Sigmoid colon (tissue), 7 donors: ENCODE measurements at places on chromosomes 11 and 22. TPM values are rescaled to one million over a fixed set of nuclear protein-coding genes. Genes with fewer than 3 reads are reported as not detected.

GRCh38 chr22:30402028-30402765, 5.4 kb downstream of the SEC14L2 start:
- DNase-seq: no peak

GRCh38 chr11:126592496-126593410, 237.3 kb downstream of the ST3GAL4 start:
- no peak for DNase-seq

DNA sequence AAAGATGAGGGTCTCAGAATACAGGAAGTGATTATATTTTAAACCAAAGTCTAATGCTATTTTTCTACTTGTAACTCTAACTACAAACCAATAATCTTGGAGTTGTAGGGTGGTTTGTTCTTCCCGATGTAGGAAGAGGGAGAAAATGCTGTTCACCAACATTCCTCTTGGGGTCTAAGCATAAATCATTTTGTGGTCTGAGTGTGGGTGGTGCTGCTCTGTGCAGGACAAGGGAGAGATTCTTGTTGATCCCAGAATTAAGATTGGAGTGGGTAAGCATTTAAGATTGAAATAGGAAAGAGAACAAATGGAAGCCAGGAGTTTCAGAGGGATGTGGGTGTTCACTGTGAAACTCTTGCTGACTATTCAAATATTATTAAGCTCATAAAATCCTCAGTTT, 38.6 kb upstream of the MMP13 start:
- DNase-seq: no peak

DNA sequence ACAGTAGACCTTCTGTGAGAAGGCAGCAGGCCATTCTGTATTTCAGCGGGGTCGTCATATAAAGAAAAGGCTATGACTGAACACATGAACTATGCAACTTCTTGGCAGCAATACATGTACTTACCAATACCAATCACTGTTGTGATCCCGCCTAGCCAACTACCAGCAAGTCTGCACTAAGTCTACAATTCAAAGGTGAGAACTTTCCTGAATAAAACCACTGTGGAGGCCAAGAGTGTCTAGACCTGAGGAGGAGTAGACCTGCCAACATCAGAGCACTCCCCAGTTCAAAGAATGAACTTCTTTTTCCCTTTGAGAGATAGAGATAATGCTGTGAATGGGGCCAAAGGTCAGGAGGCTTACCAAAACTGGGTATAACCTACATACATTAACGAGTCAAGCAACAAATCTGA, 108.2 kb downstream of the SIK3 start:
- DNase-seq: no peak

DNA sequence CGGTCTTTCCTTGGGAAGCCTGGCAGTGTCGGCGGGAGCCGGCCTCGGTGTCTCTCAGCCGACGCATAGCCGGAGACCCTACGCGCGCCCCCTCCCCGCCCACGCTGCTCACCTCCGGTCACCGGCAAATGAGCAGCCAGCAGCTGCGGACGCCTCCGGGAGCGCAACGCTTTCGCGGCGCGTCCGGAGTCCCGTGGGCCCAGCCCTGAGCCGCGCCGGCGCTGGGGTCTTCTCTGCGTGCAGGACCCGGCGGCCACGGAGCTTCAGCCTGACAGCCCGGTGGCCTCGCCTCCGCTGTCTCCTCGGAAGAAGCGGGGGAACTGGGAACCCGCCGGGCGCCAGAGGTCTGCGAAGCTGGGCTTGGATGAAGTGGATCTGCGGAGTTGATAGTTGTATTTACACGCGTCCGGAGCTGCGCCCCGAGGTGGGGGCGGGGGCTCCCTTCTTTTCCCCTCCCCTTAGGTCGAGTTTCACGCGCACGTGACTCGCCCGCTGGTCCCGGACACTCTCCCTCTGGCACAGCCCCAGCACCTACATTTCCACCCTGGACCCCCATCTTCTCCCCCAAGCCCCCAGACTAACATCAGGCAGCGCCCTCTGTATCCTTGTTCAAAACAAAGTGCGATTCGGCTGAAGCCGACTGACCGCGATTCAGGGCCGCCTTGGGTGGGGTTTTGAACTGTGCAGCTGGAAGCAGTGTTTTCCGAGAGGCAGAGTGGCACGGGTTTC, at the start of gene SLC43A1:
TSS of gene SLC43A1 (minus strand) at position 371 of the 729 bp plus-strand sequence. CDS start 1,591 bp downstream, outside the sequence.
- peak; percentile 86 for DNase-seq

DNA sequence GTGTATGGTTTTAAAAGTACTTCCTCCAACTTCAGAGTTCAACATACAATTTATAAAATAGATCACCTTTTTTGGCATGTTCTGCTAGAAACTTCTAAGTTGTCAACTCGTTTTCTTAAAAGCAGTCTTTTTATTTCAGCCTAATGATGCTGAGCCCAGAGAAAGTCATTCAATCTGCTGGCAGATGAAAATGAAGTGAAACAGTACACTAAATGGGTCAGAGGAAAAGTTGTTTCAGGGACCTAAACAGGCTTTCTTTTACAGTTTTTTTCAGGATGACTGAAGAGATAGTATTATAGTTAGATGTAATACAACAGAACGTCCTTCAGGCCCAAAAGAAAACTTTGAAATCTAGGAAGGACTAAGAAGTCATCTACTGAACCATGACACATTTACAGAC, 842.7 kb upstream of the CCDC90B start:
- no peak for DNase-seq

LDHAL6A gene
- total RNA-seq: not detected

PAK1 gene
- total RNA-seq: 24.6 TPM
